Karpas-422 (cell line): ENCODE measurements at places on chromosomes 13 and 19.
A peak's percentile ranks its signal among the peaks of the same experiment; 100 is the strongest.

GRCh38 chr19:49468199-49468598 is 5.8 kb upstream of the FLT3LG start:
- no peak overlapping the region for H3K4me3 ChIP-seq
- H3K36me3 ChIP-seq = peaks cover 19% of the 10 kb centered on the region
- no peak for DNase-seq
- H3K27ac ChIP-seq = no peak overlapping the region; the same call in 1 of the 2 replicates

- H3K36me3 ChIP-seq = peaks cover 9% of the 10 kb centered on the region; the same call in 1 of the 2 replicates
- DNase-seq = no peak
- H3K4me1 ChIP-seq = peaks cover 4% of the 10 kb centered on the region
- H3K27me3 ChIP-seq = no peaks in the 10 kb centered on the region
- H3K4me3 ChIP-seq = no peak overlapping the region
These were observed 147.4 kb downstream of the RNF17 start for GRCh38 chr13:24911133-24911908.

GRCh38 chr19:4966591-4966990 is 2.3 kb upstream of the KDM4B start:
- peak overlapping the region; percentile 58; the same call in 1 of the 2 replicates for H3K27ac ChIP-seq
- peaks cover 11% of the 10 kb centered on the region for H3K36me3 ChIP-seq
- no peak for DNase-seq

DNA sequence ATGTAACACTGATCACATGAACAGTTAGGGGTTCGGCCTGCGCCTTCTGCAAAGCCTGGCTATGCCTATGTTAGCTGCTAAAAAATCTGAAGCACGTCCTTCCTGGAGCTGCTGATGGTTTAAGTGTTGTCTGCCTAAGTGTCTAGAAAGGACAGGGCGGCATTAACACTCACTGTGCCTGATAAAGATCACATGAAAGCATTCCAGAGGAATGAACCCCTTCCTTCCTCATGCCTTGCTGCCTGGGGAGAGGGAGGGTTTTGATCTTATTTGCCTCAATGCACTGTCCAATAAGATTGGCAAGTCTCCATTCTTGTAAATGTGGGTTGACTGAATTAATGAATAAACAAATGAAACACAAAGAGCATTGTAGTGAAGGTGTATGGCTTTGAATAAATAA is 5.2 kb downstream of the DOCK9 start:
- H3K27me3 ChIP-seq = no peaks in the 10 kb centered on the region
- no peaks in the 10 kb centered on the region for H3K36me3 ChIP-seq
- no peak overlapping the region for H3K4me3 ChIP-seq
- no peak overlapping the region for H3K27ac ChIP-seq
- peaks cover 7% of the 10 kb centered on the region; the same call in 1 of the 2 replicates for H3K4me1 ChIP-seq

GRCh38 chr19:55098716-55099556 is 18.5 kb downstream of the PPP1R12C start:
- H3K36me3 ChIP-seq = peaks cover 10% of the 10 kb centered on the region
- H3K27ac ChIP-seq = no peak overlapping the region
- H3K4me1 ChIP-seq = peaks cover 9% of the 10 kb centered on the region
- no peak for DNase-seq
- H3K27me3 ChIP-seq = no peaks in the 10 kb centered on the region
- H3K4me3 ChIP-seq = no peak overlapping the region

DNA sequence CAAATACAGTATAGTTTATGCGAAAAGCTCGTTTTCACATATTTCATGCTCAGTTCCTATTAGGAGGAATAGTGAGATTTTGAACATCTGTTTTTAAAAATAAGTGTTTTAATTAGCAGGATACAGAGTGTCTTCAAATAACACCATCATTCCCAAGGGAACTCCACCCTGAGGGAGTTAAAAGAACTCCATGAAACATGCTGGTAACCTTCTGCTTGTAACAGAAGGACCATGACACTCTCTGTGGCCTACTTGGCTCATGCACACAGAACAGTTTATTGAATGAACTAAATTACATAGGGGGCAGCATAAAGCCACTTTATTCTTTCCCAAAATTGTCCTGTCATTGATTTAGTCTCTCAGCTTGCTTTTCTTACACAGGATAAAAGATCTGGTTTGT is 809.5 kb upstream of the SLITRK6 start:
- DNase-seq = no peak
- H3K27ac ChIP-seq = no peak overlapping the region
- H3K4me3 ChIP-seq = no peak overlapping the region

GRCh38 chr13:109983447-109983846 is 197.1 kb upstream of the IRS2 start:
- no peaks in the 10 kb centered on the region for H3K36me3 ChIP-seq
- DNase-seq = no peak
- H3K4me3 ChIP-seq = no peak overlapping the region
- no peaks in the 10 kb centered on the region for H3K4me1 ChIP-seq

- H3K4me1 ChIP-seq = peaks cover 13% of the 10 kb centered on the region
- no peak for DNase-seq
- no peaks in the 10 kb centered on the region for H3K36me3 ChIP-seq
- no peak overlapping the region for H3K4me3 ChIP-seq
- no peaks in the 10 kb centered on the region for H3K27me3 ChIP-seq
These were observed 10.5 kb downstream of the PLEKHF1 start for GRCh38 chr19:29675650-29676186.

GRCh38 chr19:55907746-55908145 is 24.4 kb downstream of the NLRP13 start:
- no peak overlapping the region for H3K27ac ChIP-seq
- no peak for DNase-seq
- no peaks in the 10 kb centered on the region for H3K27me3 ChIP-seq

DNA sequence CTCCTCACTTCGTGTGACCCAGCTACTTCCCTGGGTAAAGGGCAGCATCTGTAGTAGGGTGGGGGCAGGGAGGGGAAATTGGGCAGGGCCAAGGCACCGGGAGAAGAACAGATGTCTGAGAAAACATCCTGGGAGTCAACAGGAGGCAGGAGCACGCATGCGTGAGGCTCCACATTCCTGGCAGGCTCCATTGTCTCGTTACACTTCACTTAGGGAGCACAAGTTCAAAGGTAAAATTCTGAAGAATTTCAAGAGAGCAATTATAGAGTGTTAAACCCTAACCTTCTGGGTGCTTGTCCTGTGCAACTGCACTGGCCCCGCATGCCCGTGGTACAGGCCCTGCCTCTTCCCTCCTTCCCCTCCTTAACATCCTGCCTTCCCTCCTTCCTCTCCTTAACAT is 79.6 kb upstream of the POMP start:
- H3K27me3 ChIP-seq = no peaks in the 10 kb centered on the region
- no peaks in the 10 kb centered on the region for H3K36me3 ChIP-seq
- H3K4me3 ChIP-seq = no peak overlapping the region

DNA sequence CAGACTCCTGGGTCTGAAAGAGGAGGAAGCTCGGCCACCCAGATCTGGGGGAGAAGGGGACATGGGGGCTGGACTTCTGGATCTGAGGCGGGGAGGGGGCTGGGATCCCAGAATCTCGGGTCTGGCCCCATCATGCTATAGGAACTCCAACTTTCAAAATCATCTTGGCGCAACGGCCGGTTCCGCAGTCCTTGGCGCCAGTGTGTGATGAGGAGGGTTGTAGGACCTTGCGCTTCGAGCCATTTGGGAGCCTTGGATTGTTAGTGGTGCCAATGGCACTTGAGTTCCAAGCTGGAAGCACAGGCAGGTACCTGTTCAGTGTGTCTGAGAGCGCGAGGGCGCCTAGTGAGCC is 324 bp downstream of the RUVBL2 start:
- H3K4me1 ChIP-seq = peaks cover 23% of the 10 kb centered on the region
- H3K27me3 ChIP-seq = no peaks in the 10 kb centered on the region
- peak; percentile 54 for DNase-seq
- H3K4me3 ChIP-seq = peak overlapping the region; percentile 87

DNA sequence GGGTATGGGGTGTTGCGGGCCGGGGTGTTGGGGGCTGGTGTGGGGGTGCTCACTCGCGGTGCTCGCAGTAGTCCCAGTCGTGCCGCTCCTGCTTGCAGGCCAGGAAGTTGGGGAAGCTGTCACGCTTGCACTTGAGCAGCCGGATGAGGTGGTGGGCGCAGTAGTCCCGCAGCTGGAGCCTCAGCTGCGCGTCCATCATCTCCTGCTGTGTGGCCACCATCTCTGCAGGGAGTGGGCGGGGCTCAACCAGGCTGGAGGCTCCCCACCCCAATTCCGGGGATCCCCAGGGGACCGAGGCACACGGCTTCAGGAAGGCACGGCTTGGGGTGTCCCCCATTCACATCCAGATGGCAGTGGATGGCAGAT is 5.2 kb downstream of the NDUFB7 start:
- no peak overlapping the region for H3K27ac ChIP-seq
- no peaks in the 10 kb centered on the region for H3K27me3 ChIP-seq
- H3K4me1 ChIP-seq = peaks cover 8% of the 10 kb centered on the region
- no peak overlapping the region for H3K4me3 ChIP-seq
- no peak for DNase-seq
- H3K36me3 ChIP-seq = no peaks in the 10 kb centered on the region
